ENCODE measurements at places on chromosomes 12 and 14.

GRCh38 chr12:83666690-83667089 lies 980.0 kb downstream of the TMTC2 start:
- no peak for DNase-seq

DNA sequence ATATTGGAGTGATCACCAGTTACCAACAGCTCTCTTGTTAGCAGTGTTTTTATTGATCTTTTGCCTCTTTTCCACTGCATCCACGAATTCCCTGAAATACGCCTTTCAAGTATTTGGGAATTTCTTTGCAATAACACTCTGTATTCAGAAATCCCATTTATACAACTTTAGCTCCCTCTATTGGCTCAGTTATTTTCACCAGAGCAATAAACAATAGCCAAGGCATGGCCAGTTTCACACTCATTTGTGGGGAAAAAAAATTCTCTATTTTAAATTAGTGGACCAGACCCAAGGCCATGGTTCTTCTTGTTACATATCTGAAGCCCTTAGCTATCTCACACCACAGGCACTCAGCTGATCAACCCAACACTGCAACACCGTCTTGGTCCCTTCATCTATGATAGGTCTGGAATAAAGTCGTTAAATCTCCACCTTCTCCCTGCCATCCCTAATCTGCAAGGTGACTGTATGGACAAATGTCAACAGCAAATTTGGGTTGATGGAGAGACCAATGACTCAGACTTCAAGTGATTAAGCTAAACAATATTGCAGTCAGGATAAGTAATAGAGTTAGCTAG lies 92.4 kb upstream of the TMEM260 start:
- no peak for DNase-seq

DNA sequence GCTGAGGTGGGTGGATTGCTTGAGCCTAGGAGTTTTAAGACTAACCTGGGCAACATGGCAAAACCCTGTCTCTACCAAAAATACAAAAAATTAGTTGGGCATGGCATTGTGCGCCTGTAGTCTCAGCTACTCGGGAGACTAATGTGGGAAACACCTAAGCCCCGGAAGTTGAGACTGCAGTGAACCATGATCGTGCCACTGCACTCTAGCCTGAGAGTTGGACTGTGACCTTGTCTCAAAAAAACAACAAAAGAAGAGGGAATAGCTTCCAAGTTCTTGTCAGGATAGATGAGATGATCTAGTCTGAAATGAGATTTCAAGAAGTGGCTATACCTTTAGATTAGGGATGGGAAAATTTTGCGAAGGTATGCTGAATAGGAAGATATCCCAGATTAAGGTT lies 14.8 kb upstream of the C12orf50 start:
- no peak for DNase-seq

- no peak for DNase-seq
Measured at GRCh38 chr12:19398376-19399363, 40.6 kb upstream of the AEBP2 start.
